ENCODE measurements at places on chromosomes 2 and 18. TPM values are rescaled to one million over a fixed set of nuclear protein-coding genes. Genes with fewer than 3 reads are reported as not detected.

The SCG2 gene
- 18.0 TPM for total RNA-seq

The FSHR gene
- not detected for total RNA-seq

The PARD3B gene
- 1.6 TPM for total RNA-seq

The SCN9A gene
- total RNA-seq: 0.86 TPM

The AQP12B gene
- not detected for total RNA-seq

The SERPINB10 gene
- not detected for total RNA-seq

The SERPINB2 gene
- 24.2 TPM for total RNA-seq

The NEU2 gene
- total RNA-seq: not detected

The MROH2A gene
- total RNA-seq: not detected

The CIB4 gene
- total RNA-seq: not detected

The STAT1 gene
- 537 TPM for total RNA-seq

The NDUFV2 gene
- total RNA-seq: 177 TPM

The KLHL14 gene
- not detected for total RNA-seq

The CRACDL gene
- total RNA-seq: not detected

The SERPINB3 gene
- not detected for total RNA-seq

The STARD6 gene
- not detected for total RNA-seq

The ABCG5 gene
- not detected for total RNA-seq

The CFC1 gene
- total RNA-seq: not detected

The HNMT gene
- total RNA-seq: 9.8 TPM
